DND-41 (cell line): ENCODE measurements at places on chromosomes 7 and 10.

- DNase-seq = no peak
Measured at GRCh38 chr7:149415391-149416071, 45.3 kb downstream of the ZNF777 start.

GRCh38 chr10:100730725-100731406 is 14.5 kb upstream of the PAX2 start:
- peak; percentile 40 for DNase-seq

- peak; percentile 30 for DNase-seq
Measured at GRCh38 chr7:44112997-44113763, 9.0 kb downstream of the AEBP1 start.

- peak; percentile 59 for DNase-seq
Measured at GRCh38 chr10:3666525-3667302, 118.3 kb downstream of the KLF6 start.

- DNase-seq = no peak
Measured at GRCh38 chr10:88243836-88244730, 339.0 kb downstream of the RNLS start.

DNA sequence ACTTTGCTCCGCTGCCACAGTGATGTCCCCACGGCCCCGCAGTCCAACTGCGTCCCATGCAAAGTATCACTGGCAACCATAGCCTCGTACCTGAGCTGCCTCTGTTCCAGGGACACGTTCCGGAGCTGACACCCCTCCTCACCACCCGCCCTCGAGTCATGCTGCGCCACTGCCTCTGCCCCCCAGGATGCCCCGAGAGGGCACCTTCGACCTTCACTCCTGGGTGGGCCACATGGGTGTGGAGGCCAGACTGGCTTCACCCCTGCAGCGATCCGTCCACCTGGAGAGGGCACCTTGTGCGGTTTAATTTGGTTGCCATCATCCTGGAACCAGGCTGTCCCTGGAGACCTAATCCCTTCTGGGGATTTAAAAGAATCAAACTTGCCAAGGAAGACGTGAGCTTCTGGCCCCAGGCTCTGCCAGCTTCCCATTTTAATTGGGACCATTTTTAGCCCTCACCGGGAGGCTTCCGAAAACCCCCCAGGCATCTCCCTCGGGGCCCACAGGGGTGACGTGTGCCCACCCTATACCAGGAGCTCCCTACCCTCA is 19.2 kb upstream of the TNRC18 start:
- no peak for DNase-seq

- DNase-seq = no peak
Measured at GRCh38 chr10:131630772-131631258, 270.0 kb upstream of the PPP2R2D start.

DNA sequence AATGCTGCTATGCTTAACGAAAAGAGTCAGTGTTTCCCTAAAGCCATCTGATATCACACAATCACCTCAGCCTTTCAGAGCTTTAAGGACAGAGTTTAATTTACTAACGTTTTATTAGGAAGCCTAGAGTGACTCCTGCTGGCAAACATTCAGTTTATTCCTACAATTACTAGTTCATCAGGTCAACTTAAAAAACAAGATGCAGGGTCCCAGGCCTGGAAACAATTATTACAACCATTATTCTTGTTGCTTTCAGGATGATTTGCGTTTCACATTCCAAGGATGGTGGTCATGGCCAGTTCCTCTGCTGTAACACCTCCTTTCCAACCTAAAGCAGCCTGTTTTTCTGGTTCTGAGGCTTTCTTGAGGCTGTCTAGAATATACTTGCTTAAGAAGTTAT is 1.5 kb upstream of the FAM53B start:
- DNase-seq = no peak

DNA sequence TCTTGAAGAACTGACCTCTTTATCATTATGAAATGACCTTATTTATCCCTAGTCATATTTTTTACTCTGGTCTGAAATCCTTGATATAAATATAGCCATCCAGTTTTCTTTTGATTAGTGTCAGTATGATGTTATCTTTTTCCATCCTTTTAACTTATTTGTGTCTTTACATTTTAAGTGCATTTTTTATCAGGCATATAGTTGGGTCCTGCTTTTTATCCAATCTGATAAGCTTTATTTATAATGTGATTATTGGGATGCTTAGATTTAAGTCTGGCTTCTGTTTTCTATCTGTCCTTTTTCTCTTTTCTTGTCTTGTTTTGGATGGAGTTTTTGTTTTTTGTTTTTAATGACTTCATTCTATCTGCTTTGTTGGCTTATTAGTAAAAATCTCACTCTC is 119.2 kb downstream of the ARHGAP22 start:
- DNase-seq = no peak

DNA sequence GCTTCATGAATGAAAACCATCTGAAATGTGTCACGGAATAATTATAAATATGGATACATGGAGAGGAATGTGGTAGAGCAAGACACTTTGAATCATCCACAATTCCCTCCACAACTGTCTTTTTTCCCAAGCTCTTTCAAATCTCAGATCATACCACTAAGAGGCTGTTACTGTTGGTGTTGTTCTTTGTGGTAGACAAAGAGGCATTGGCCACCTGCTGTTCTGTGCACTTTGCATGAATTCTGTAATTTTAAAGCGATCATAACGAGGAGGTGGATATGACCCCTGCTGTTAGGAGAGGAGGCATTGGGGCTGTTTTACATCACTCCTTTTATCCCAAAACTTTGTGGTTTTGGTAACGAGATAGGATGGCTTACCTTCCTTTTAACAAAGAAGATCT is 141.2 kb upstream of the KLF6 start:
- DNase-seq = peak; percentile 50
